Fibroblast of villous mesenchyme (primary cell): ENCODE measurements at places on chromosomes 1 and 21.

- DNase-seq, result peak; percentile 73
Observed at GRCh38 chr1:12034381-12034801, 15.1 kb downstream of the MIIP start.

- no peak for DNase-seq
Observed at GRCh38 chr1:79741720-79742421, 735.3 kb upstream of the ADGRL4 start.

DNA sequence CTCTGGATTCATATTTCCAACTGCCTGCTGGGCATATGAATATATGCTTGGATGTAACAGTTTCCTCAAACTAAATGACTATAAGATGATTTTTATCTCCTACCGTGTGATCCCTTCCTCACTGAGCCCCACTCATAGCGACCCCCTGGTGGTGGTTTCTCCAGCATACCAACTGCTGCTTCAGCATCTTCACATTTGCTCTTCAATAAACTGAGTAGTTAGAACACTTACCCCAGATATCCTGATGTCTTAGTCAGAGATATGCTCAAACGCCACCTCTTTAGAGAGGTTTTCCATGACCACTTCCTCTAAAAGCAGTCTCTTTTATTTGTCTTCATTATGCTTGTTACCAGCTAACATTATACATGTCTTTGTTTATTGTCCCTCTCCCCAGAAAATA, 10.2 kb upstream of the HNRNPR start:
- no peak for DNase-seq

- DNase-seq, result no peak
Observed at GRCh38 chr1:36706416-36706815, 223.7 kb upstream of the CSF3R start.

DNA sequence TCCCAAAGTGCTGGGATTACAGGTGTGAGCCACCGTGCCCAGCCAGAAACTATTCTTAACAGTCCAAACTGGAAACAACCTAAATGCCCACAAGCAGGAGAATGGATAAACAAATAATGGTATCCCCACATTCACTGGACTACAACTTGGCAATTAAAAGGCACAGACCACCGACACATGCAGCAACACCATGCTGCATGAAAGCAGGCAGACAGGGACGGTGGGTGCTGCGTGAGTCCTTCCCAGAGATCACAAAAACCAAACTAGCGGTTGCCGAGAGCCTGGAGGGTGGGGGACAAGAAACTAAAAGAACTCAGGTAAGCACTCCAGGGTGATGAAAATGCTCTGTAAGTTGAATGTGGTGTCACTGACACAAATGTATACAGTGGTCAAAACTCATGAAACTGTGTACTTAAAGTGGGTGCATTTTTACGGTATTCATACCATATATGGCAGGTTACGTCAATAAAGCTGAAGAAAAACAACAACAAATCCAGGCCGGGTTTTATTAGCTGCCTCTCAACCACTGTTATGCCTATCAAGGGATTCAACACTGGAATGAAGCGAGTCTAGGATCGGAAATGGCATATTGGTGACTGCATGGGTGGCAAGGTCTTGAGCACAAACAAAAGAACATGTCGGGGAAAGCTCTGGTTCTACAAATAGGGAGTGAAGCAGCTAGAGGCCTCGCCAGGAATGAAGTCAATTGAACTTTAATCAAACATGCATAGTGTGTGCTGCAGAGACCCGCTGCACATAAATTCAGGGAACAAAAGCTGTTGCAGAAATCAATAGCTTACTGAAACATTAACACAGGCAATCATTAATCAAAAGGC, 52.4 kb downstream of the SLC45A1 start:
- peak; percentile 61 for DNase-seq

DNA sequence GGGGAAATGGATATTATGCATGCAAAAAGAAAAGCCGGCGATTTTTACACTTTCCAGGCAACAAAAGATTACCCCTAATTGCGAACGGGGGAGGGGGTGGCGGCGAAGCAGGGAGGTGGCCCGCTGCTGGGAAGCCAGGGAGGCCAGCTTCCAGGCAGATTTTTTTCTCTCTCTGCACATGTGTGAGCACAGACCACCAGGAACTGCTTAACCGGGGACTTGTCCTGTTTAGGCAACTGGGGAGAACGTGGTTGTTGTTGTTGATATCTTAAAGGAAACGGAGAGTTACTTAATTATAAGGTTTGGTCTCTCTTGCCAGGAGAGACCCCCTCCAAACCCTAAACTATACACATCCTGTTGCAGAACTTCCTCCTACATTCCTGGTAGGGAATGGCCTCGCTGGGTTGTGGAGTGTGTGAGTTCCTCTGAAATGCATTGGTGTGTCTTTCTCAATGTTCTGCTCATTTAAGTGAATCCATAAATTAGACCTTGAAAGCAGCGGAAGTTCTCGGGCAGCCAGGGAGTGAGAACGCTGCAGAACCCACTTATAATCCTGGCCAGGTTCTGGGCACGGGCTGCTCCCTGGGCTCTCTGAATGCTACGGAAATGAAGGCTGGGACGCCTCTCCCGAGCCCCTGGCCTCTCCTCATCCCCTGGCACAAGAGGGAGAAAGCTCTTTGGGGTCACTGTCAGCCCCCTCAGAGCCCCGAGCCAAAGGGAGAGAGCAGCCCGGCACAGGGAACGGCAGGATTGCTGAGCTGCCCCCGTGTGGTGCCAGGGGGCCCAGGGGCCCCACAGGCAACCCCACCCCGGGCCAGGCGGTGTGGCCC, 250.0 kb downstream of the FOXD2 start:
- DNase-seq, result no peak

GRCh38 chr1:82788660-82789059, 987.9 kb downstream of the ADGRL2 start:
- no peak for DNase-seq

DNA sequence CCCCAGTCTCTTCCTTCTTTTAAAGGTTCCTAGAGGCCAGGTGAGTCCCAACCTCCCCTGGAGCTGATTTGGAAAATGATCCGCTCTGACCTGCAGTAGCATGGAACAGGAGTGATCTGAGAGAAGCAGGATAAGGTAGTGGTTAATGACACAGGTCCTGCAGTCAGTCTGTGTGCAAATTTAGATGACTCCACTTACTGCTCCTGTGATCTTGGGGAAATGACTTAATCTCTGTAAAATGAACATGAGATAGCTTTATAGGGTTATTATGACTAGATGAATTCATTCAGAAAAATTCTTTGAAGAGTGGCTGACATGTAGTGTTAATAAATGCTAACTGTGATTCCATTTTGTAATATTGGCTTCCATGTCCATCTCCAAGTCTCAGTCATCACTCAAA, 374.9 kb upstream of the CAMK1G start:
- no peak for DNase-seq

DNA sequence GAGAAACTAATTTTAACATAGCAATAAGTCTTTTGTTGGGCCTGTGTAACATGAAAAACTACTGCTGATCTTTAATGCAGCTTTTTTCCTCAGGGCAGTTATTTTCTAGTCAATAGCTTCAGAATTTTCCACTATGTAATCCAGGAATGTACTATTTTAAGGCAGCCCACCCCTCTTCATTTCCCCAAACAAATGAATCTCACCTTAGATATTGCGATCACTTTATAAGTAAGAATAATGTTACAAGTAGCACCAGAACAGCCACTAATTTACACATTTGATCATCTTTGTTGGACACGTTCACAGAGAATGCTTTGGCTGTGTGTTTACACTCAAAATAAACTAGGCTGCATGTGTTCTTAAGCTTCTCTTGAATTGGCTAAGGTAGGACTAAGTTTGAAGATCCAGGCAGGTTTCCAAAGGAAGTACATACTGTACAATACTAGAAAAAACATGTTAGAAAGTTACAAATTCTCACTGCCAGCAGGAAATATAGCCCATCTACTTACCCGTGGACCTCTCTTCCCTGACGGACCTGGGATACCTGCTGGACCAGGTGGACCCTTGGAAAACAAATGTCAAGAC, 41.7 kb downstream of the COL24A1 start:
- DNase-seq, result no peak

GRCh38 chr1:92822879-92823278, 9.0 kb upstream of the RPL5 start:
- DNase-seq, result peak; percentile 74

- no peak for DNase-seq
Observed at GRCh38 chr21:44083631-44084291, 23.4 kb upstream of the PWP2 start.

- peak; percentile 89 for DNase-seq
Observed at GRCh38 chr21:29232530-29233255, 66.0 kb upstream of the BACH1 start.

DNA sequence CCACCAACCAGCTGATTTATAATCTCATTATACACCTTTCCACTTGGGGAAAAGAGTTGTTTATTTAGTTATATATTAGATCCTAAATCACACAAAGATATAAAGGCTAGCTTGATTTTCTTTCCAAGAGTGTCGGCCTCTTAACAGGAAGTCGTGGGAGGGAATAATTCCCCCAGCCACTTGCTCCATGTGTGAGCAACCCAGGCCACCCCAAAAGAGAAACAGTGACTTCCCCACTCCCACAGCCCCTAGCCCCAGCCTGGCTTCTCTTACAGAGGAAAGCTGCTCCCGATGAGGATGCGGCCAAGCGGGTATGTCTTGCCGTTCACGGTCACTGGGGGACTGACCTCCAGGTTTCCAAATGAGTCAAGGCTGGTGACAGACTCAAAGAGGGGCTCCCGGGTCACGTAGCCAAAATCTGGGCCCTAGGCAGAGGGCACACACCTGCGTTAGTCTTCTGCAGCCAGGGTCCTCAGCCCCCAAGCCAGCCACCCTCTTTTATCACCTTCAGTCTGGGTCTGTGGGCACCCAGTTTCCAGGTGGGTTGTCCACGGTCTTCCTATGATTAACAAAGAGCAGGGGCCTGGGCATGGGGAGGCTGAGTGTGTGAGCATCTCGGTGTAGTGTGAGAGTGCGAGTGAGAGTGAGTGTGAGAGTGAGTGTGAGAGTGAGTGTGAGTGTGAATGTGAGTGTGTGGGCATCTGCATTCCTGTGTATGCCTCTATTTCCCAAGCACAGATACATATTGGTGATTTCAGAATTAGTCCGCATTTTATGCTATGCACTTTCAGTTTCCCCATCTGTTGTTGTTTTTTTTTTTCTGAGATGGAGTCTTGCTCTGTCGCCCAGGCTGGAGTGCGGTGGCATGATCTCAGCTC, 25.4 kb upstream of the SDHB start:
- DNase-seq, result no peak

DNA sequence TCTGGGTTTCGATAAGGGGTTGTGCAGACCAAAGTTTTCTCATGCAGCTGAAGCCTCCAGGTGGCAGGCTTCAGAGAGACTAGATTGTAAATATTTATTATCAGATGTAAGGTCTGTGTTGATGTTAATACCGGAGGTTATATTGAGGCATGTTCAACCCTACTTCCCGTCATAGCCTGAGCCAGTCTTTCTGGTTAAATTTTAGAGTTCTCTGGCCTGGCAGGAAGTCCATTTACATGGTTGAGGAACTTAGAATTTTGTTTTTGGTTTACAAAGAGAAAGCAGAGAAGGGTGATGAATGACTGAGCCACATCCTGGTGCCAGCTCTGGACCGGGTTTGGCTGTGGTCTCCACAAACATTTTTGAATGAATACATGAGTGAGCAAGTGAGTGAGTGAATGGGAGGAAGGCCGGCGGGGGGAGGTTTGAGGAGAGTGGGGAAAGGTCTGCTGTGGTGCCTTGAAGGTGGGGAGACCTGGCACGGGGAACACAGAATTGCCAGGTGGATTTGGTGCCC, 218.5 kb downstream of the DISC1 start:
- DNase-seq, result peak; percentile 86

- DNase-seq, result no peak
Observed at GRCh38 chr1:61344696-61345095, 262.3 kb downstream of the NFIA start.

GRCh38 chr21:34282223-34282622, 81.6 kb upstream of the KCNE2 start:
- no peak for DNase-seq

DNA sequence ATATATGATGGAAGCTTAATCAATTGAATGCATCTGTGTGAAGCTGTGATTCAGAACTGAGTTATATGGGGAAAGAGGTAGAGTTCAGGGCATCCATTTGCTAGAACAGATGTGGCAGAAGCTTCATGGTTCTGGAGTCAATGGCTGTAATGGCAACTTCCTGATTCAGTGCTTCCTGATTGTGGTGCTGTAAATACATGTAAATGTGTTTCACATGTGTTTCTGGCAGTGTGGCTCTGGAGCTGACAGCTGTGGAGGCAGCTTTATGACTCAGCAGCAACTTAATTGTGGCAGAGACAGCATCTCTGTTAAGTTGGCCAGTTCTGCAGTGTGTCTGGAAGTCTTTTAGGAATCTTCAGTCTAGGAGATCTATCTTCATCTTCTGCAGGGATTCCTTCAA, 226.6 kb upstream of the ZRANB2 start:
- peak; percentile 63 for DNase-seq

- no peak for DNase-seq
Observed at GRCh38 chr21:17598437-17598836, 14.3 kb downstream of the BTG3 start.

- DNase-seq, result no peak
Observed at GRCh38 chr1:21667348-21668231, 1.6 kb downstream of the RAP1GAP start.

- DNase-seq, result no peak
Observed at GRCh38 chr1:224506141-224506814, 71.7 kb upstream of the WDR26 start.

- DNase-seq, result no peak
Observed at GRCh38 chr21:18245464-18245967, 883 bp downstream of the CHODL start.

DNA sequence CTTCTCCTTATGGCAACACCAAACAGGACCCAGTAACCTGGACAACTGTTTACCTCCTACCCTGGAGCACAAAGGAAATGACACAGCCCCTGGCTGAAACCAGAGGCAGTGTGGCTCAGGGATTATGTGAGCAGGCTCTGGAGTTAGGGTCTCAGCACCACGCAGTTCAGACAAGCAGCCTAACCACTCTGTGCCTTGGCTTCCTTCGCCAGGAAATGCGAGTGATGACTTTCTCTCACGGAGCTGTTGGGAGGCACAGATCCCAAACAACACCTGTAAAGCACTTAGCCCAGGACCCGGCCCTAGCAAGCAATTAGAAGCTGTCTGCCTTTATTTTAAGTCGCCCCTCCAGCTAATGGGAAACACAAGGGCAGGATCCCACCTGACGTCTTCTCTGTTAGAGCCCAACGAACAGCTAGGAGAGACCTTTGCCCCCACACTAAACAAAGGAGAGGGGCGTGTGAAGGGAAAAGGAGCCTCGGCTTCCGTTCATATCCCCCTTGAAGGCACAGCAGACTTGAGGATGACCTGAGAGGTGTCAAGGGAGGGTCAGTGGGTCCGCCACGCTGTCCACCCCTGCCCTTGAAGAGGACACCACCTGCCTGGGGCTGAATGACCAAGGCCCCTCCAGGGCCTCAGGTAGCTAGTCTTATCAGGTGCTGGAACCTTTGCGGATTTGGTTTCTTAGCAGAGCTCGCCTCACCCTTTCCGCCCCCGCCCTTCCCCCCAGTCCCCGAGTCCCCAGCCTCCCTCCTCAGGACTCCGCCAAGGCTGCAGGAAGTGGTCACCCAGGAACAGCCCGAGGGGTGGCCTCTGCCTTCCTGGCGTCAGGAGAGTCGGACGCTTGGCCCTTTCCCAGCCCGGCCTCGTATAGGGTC, 860 bp downstream of the TMEM63A start:
- DNase-seq, result peak; percentile 48

GRCh38 chr1:108816049-108816893, 40.6 kb downstream of the AKNAD1 start:
- peak; percentile 93 for DNase-seq
